Stimulated activated CD4-positive, alpha-beta T cell treated with anti-CD3 and anti-CD28 coated beads, Interleukin-15, amount 100 ng/mL, for 48 hours (primary cell): ENCODE measurements at places on chromosomes 3 and 15.

DNA sequence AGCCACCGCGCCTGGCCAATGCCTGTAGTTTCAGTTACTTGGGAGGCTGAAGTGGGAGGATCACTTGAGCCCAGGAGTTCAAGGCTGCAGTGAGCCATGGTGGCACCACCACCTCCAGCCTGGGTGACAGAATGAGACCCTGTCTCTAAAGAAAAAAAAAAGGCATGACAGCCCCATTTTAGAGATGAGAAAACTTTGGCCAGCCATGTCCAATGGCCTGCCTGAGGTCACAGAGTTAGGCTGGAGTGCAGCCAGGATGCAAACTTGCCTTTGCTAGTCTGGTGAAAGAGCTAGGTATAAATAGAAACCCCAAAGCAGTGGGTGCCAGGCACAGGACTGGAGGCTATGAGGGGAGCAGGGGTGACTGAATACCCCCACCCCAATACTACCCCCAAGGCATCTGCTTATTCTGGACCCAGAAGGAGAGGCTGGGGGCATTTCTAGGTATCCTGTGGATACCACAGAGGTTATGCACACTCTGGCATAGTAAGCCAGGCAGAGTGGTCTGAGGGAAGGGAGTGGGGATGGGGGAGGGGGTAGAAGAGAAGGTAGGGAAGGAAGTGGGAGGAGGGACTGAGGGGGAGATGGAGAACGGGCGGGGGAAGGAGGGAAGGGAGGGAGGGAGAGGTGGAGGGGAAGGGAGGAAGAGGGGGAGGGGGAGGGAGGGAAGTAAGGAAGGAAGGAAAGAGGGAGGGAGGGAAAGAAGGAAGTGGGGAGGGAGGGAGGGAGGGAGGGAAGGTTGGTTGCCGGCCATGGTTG is 16.2 kb upstream of the C15orf39 start:
- DNase-seq = no peak

GRCh38 chr3:52779011-52779836 is 1.8 kb downstream of the ITIH1 start:
- no peak for DNase-seq

DNA sequence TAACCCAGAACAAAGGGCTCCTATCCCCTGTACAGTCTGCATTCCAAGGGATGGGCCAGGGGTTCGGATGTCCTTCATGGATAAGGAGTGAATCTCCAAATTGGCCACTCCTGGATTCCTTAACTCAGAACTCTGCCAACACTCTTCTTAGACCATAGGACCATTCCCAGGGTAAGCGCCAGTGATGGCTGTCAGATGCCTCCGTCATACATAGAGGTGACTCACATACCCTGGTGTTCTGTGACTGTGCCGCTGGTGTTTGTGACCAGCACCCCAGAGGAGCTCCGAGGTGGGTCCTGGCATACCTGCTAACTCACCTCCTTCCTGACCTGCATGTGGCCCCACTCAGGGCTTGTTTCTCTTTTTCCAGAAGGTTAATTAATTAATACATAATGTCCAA is 134.7 kb downstream of the KLF13 start:
- DNase-seq = no peak

GRCh38 chr15:65133548-65134200 is at the start of gene PDCD7:
TSS of gene PDCD7 (minus strand) at chr15:65133808. CDS start at chr15:65133781, 27 bp downstream.
- DNase-seq = peak; percentile 75

- no peak for DNase-seq
Observed at GRCh38 chr3:168141405-168141998, 45.8 kb upstream of the GOLIM4 start.

GRCh38 chr3:37535526-37536432 is 325.9 kb upstream of the CTDSPL start:
- no peak for DNase-seq

DNA sequence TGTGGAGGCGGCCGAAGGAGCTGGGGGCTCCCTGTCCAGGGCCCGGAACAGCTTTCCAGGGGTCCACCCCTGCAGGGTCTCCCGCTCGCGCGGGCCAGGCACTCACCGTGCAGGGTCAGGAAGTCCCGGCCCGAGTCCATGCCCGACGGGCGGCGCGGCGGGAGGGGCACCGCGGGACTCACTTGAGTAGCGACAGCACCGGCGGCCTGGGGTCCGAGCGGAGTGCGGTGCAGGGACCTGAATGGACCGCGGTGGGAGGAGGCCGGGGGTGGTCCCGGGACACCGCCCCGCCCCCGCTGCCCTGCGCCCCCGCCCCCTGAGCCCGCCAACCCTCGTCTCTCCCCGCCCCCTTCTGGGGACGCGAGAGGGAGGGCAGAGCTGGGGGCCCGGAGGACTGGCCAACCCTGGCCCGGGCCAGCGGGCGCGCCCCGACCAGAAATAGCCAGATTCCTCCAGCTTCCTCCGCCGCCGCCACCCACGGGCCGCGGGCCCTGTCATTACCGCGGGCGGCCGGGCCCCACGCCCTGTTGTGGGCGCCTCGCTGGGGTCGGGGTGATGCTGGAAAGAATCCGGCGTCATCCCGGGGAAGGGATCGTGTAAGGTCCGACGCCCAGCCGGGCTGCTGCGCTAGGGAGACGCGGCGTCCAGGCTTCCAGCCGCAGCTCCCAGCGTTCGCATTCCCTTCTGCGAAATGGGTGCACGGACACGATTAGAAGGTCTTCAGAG is at the start of gene PLCD1:
PLCD1 (minus strand) TSS at position 243 of the 726 bp plus-strand sequence; CDS start at position 140, 103 bp downstream.
- DNase-seq = peak; percentile 14

DNA sequence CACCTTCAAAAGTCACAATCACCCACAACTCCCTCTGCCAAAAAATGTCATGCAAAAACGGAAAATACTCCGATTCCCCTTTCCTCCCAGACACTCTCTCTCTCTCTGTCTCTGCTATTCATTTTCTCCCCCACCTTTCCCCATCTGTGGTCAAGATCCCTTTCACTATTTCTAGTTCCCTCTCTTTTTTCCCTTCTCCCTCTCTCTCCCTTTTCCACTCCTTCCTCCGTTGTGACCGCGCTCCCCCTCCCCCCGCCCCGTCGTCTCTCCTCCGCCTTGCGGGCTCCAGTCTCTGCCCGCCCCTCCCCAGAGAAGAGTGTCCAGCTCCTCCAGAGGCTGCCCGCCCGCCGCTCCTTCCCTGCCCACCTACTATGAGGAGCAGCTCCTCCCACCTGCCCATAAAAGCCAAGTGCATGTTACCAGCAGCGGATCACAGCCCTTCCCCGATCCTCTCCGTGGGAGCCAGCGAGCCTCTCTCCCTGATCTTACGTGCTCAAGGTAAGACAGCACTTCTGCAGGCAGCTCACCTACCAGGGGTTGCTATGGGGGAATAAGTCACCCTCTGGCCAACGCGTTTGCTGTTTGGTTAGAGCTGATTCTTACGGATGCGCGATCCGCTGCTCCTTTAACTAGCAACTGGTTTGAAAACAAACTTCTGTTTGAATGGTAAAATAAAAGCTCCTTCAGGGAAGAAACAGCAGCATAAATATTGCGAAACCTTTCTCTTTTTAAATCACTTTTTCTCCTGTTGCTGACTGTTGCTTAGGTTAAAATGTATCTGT is at the start of gene COL8A1:
COL8A1 (plus strand) TSS at position 428 of the 782 bp plus-strand sequence. CDS start 152,089 bp downstream, outside the sequence.
- no peak for DNase-seq

- no peak for DNase-seq
Observed at GRCh38 chr15:49134683-49135341, 20.6 kb downstream of the COPS2 start.
